HFFc6 (cell line): ENCODE measurements at places on chromosomes 1 and 21.

GRCh38 chr1:161981126-161981525 lies 42.5 kb downstream of the OLFML2B start:
- DNase-seq = no peak

- DNase-seq = peak; percentile 70
These were observed 68.9 kb downstream of the NMNAT2 start for GRCh38 chr1:183349201-183349711.

DNA sequence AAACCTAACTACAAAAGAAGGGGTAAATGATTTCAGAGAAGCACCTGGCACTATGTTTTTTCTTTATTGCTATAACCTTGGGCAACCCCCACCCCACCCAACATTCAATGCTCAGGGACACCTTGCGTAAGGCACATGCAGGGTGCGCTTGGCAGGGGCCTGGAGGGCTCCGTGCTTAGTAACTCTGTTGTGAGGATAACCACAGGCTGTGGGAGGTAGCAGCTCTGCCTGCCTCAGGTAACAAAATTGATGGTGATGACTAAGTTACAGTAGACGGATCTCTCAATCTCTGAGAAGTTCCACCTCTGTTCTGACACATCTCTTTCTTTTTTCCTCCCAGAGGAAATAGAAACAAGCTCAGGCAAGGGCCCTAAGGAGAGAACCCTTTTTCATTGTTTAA lies 8.7 kb upstream of the CCN1 start:
- DNase-seq = no peak

- DNase-seq = peak; percentile 95
These were observed 146.6 kb downstream of the ROR1 start for GRCh38 chr1:63920154-63921117.

DNA sequence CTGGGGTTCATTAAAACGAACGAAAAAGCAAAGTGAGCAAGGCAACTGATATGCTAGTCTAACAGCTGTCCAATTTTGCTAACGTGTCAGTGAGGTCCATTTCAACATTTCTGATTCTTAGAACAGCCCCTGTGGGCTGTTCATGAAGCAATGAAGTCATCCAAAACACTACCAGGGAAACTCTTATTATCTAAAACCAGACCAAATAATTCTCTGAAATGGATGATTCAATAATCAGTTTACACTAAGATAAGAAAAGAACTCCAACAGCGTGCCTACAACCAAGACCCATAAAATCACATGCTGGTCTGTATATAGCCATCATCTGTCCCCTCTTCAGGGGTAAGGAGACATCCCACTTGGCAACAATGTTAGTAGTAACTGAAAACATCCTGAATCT lies 122.7 kb downstream of the TGFBR3 start:
- DNase-seq = no peak

DNA sequence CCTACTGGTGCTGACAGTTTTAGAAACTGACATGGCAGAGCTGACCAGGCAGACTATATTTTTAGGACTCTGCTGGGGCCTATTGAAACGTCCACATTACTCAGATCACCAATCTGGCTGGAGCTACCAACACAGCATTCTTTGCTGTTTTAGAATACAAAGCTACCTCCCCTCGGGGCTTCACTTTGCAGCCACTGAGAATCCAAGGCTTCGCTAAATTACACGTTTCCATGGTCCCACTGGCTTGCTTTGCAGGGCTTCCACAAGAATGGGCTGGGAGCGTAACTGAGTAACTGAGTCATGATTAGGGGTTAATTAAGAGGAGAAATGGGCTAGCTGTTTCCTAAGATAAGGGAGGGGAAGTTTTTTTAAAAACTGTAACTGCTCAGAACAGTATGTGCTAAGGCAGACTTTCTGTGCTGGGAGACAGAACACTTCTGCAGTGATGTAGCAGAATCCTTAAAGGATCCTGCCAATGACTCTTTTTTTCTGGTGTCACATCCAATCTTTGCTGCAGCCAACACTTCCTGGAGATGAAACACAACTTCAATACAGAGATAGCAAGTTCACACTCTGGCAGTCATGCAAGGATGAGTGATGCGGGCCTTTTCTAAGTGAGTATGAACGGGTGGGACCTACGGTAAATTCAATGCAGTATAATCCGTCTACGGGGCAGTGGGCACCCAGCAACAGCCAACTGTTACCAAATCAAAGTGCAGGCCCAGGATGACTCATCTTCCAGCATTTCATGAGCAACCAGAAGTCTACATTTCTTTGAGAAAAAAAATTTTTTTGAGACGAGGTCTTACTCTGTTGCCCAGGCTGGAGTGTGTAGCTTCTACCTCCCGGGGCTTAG lies 21.5 kb downstream of the NDUFS5 start:
- peak; percentile 95 for DNase-seq

- DNase-seq = peak; percentile 61
These were observed 13.2 kb upstream of the CELA3B start for GRCh38 chr1:21963477-21964217.

DNA sequence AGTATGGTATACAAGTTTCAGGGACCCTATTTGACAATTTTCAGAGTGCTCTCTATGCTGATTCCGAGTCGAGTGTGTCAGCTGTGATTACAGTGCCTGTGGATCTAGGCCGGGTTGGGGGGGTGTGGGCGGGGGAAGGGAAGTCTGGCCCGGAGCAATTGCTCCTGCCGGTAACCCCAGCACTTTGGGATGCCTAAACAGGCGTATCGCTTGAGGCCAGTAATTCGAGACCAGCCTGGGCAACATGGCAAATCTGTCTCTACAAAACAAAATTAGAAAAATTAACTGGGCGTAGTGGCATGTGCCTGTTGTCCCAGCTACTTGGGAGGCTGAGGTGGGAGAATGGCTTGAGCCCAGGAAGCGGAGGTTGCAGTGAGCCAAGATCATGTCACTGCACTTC lies 1.6 kb upstream of the IL10RB start:
- no peak for DNase-seq
